ENCODE measurements at places on chromosomes 5 and 9.

GRCh38 chr9:104322596-104322995 lies 181.5 kb upstream of the OR13F1 start:
- DNase-seq = no peak

DNA sequence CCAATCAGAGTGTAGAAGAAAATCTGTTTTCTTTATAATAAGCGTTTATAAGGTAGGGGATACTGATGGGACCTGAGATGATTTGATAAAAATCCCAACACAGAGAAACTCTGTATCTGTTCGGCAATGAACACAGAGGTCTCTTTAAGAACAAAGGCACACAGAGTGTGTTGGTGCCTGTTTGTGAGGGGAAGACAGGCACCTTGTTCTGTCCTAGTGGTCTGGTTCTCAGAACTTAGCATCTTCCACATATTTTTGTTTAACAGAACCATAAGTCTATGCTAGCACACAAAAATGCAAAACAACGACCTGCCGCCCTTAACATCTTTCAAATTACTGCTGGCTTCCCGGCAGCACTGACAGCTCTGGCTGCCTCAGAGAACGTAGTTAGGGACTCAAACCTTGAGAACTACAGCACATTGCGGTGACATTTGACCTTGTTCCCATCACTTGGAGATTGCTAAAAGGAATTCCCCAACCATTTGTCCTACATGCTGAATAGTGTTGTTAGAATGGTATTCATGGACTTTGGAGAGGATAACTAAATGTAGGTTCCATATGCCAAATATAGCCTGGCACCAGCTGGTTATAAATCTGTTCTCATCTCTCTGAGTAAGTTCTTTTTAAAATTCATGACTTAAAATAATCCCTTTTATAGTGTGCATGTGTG lies 871.7 kb upstream of the TYRP1 start:
- DNase-seq = no peak

- no peak for DNase-seq
These were observed 1.6 kb downstream of the ORM1 start for GRCh38 chr9:114324492-114324891.

DNA sequence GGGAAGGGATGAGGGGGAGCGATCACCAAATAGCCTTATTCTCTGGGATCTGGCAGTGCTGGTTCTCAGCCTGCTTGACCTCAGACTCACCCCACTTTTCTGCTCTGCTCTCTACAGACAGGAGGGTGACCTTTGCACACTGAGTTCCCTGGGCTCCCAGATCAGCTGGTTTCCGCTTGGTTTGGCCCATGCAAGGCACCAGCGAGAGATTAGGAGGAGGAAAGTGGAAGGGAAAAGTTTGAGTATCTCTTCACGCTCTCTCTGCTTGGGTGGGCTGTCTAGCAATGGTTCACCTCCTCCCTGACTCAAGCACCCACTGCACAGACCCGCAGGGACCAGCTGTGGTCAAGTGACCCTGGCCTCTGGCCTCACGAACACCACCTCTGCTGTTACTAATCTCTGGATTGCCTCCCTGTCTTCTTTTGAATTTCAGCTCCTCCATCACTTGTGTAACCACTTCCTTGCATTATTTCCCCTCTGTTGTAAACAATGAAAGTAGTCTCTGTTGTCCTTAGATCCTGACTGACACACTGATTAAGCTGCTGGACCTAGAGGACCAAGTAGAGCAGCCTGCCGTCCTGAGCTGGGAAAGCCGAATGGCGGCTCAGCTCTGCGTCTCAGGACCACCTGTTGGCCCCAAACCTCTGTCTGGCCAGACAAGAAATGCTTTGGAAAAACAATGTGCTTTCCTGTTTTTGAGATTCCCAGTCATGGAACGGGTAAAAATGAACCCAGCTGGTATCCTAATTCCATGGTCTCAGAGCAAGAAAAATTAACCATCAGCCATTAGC lies 186.6 kb downstream of the CRB2 start:
- no peak for DNase-seq

GRCh38 chr9:90064248-90064647 lies 459.4 kb downstream of the GADD45G start:
- no peak for DNase-seq

- DNase-seq = no peak
These were observed 429.5 kb downstream of the DTWD2 start for GRCh38 chr5:118558871-118559270.

GRCh38 chr5:97545886-97546535 lies 363.0 kb upstream of the RIOK2 start:
- no peak for DNase-seq

- no peak for DNase-seq
These were observed 28.5 kb upstream of the LHX2 start for GRCh38 chr9:123983047-123983446.

DNA sequence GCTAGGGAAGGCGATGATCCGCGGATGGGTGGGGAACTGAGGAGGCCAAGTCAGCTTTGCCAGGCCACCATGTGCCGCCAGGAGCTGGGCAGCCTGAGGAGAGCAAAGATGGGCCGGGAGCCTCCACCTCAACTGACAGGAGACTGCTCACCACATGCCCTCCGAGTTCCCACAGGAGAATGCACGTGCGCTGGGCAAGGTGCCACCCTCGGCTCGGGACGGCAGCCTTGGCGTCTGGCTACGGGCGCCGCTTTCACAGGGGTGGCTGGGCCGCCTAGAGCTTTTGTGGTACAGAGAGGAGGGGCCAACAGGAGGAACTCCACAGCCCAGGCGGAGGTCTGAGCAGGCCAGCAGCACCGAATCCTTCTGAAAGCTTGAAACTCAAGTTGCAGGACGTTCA lies 5.3 kb upstream of the TBC1D9B start:
- DNase-seq = no peak

DNA sequence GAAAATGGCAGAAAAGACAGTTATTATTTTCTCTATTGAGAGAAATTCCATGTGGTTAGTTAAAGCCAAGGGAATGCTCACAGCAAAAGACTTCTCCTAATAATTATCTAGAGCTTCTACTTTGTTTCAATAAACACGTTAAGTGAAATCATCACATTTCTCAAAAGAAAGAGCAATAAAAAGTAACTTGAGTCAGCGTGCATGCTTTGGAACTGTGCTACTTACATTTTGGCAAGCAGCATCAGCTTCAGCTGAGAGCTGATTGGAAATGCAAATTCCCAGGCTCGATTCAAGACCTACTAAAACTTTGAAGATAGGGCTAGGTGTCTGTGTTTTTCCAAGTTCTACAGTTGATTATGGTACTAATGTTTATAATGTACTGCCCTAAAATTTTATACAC lies 132.1 kb downstream of the CDH18 start:
- DNase-seq = no peak

DNA sequence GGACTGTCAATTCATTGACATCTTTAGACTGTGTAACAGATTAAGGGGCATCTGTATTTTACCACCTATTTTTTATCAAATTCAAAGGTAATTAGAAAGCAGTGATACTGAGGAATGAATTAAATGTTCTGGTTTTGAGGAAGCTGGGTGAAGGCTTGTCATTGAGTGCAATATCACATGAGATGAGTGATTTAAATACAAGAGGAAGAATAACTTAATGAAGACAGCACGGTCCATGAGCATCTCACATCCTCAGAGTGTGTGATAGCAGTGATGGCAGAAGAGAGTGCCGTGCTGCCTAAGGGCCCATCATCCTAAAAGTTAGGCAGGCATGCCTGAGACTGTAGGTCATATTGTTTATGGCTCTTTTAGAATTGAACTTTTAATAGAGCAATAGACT lies 263.3 kb downstream of the MAST4 start:
- DNase-seq = no peak

- no peak for DNase-seq
These were observed 69.5 kb downstream of the PRR16 start for GRCh38 chr5:120533581-120533980.

GRCh38 chr5:173514661-173515060 lies 101.8 kb downstream of the BOD1 start:
- no peak for DNase-seq

DNA sequence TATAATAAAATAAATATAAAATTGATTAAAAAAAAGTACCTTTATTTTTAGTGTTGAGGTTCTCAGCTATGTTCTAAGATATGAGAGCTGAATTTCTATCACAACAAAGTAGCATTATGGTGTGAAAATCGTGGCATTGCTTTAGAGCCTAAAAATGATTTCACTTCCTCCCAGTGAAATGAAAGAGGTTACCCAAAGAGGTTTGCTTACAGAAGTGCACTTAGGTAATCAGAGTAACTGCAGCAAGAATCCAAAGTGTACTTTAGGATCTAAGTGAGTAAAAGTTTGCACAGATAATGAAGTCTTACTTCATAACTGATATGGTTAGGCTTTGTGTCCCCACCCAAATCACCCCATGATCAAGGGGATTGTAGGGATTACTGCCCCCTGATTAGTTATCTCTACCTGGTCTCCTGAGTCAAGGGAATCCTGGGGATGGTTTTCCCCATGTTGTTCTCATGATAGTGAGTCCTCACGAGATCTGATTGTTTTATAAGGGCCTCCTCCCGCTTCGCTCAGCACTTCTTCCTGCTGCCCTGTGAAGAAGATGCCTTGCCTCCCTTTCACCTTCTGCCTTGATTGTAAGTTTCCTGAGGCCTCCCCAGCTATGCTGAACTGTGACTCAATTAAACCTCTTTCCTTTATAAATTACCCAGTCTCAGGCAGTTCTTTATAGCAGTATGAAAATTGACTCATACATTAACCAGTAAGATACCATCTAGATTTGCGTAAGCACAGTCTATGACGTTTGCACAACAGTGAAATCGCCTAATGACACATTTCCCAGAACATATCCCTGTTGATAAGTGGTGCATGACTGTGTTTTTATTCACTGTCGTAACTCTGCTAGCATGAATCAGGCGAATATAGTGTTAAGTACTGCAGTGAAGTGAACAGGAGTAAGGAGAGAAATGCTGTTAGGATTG lies 40.3 kb upstream of the LRRC70 start:
- no peak for DNase-seq

DNA sequence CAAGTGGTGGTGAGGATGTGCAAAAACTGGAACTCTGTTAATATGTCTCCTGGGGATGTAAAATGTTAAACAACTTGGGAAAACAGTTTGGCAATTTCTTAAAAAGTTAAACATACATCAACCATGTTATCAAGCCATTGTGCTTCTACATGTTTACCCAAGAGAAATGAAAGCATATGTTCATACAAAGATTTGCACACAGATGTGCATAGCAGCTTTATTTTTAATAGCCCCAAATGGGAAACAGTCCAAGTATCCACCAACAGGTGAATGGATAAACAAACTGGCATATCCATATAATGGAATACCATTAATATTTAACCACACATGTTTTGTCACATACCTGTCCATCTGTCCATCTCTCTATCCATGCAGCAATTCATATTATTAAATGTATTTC lies 6.2 kb downstream of the VPS13A start:
- no peak for DNase-seq

DNA sequence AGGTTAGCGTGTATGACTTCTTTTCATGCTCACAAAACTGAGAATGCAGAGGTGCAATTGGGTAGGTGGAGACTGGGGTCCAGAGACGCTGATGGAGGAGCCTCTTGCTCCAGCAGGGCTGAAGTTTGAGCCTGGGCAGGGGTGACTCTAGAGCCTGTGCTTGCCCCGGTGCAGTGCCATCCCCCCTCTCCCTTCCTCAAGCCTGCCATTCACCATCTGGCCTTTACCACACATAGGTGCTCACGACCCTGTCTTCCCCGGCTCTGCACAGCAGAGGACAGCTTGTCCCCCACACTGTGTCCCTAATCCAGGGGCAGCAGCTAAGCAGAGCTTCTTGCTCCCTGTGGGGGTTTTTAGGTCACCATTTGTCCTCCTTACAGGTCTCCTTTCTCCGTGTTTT lies 86.5 kb downstream of the DAP start:
- no peak for DNase-seq

DNA sequence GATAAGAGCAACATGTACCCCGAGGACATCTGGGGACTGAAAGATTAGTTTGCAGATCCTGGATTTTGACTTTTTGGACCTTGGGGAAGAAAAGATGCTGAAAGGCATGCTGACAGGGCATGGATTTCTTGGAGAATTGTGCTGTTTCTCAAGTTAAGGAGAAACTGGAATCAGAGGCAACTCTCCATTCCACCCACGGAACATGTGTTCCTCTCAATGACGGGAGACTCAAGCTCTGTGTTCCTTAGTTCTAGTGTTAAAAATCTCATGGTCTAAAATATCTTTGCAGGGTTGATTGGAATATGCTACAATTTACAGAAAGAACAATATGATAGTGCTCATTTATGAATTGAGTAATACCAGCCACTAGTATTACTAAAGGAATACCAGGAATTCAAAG lies 34.4 kb upstream of the CDH12 start:
- DNase-seq = no peak

GRCh38 chr9:20599195-20599594 lies 23.1 kb downstream of the MLLT3 start:
- DNase-seq = no peak

DNA sequence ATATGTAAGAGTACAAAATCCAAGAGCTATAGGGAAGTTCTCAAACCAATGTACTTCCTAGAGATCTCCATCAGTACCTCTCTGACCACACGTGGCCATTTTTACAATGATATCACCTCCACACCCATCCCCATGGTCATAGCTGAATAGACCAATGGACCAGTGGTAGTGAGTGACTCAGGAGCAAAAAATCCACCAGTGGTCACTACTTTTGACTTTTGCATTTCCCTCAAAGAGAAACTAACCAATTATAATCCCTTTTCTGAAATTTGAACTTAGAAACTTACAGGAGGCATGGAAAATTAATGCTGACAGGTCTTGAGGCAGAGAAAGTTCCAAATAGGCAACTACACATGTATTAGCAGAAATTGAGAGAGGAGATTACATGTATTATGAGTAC lies 238.4 kb downstream of the TRPM3 start:
- DNase-seq = no peak

GRCh38 chr9:128142061-128142460 lies 7.2 kb upstream of the LCN2 start:
- no peak for DNase-seq

GRCh38 chr5:116847960-116848359 lies 273.3 kb upstream of the SEMA6A start:
- DNase-seq = no peak

- DNase-seq = no peak
These were observed 64.3 kb upstream of the S1PR3 start for GRCh38 chr9:88926781-88927505.

DNA sequence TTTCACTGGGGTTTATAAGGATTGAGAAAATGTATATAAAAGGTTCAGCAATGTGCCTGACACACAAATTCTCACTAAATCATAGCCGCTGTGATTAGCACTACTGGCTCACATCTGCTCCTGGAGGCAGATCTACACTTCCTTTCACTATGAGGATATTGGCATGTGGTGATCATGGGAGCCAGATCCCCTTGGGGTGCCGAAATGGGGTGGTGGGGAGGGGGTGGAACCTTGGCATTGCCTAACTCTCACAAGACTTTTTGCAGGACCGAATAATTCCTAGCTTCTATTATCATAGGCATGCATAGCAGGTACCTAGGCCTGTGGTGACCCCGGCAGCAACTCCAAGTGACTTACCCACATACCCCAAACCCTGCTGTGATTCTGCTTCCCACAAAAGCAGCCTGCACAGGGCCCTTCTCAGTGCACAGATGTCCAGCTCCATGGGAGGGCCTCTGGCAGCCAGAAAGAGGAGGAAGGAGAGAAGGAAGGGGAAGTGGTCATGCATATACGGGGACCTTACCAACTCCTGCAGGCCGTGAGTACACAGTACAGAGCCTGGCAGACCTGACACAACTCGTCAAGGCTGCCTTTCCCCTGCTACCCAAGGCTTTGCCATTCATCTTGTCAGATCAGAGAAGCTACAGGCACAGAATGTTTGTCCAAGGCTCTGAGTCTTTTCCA lies 61.3 kb upstream of the IQGAP2 start:
- DNase-seq = no peak
